ENCODE measurements at places on chromosomes 11 and 22.

GRCh38 chr11:79437278-79437980 is 3.4 kb downstream of the TENM4 start:
- peak; percentile 74 for ATAC-seq

- no peak for ATAC-seq
Observed at GRCh38 chr11:134712228-134713145, 300.4 kb upstream of the B3GAT1 start.

GRCh38 chr11:68399916-68400315 is 60.6 kb upstream of the PPP6R3 start:
- ATAC-seq = peak; percentile 39

GRCh38 chr11:102850973-102851745 is 7.8 kb upstream of the MMP3 start:
- no peak for ATAC-seq

DNA sequence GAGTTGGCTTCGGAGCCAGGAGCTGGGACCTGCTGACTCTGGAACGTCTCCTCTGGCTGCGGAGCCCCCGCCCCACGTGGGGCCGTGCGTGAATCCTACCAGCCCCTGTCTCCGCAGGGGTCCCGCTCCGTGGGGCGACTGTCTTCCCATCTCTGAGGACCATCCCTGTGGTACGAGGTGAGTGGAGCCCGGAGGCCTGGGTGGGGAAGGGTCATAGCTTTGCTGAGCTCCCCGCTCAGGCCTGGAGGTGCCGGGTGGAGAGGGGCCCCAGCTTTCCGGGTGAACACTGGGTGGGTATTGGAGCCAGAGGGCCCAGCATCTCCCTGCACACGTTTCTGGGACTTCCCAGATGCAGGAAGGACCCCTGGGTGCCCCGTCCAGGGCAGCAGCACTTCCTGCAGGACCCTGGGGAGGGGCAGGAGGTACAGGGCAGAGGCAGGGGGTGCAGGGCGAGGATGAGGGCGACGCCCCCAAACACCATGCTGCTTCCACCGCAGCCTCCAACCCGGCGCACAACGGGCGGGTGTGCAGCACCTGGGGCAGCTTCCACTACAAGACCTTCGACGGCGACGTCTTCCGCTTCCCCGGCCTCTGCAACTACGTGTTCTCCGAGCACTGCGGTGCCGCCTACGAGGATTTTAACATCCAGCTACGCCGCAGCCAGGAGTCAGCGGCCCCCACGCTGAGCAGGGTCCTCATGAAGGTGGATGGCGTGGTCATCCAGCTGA is 3.8 kb downstream of the MUC5AC start:
- ATAC-seq = no peak

- no peak for ATAC-seq
Observed at GRCh38 chr11:113533425-113533698, 58.2 kb upstream of the DRD2 start.
